Activated CD8-positive, alpha-beta T cell treated with anti-CD3 and anti-CD28 coated beads, Interleukin-2, amount 10 ng/mL, durations not matched to agents 7 days and 5 days (primary cell): ENCODE measurements at places on chromosomes 4 and X.

- DNase-seq, result no peak
Measured at GRCh38 chr4:7441201-7441600, 6.5 kb upstream of the PSAPL1 start.

DNA sequence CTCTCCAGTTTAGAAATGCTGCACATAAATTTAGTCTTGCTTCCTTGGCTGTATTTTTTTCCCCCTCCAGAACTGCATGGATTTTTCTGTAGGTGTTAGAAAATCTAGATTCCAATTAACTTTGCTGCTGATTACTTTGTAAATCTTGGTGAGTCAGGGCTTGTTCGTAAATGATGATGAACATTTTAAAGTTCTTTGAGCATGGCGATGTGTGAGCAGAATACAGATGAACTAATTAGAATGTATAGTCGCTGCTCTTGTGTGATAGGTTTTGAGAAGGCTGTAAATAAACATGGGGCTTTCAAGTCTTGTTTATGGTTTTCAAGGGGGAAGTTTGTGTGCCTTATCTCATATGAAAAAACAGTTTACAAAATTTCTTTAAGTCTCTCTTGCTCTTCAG, 23.3 kb downstream of the LIMCH1 start:
- no peak for DNase-seq

- DNase-seq, result no peak
Measured at GRCh38 chrX:43314525-43314924, 341.6 kb upstream of the MAOA start.

GRCh38 chr4:158895797-158896576, 127.2 kb downstream of the FNIP2 start:
- no peak for DNase-seq

DNA sequence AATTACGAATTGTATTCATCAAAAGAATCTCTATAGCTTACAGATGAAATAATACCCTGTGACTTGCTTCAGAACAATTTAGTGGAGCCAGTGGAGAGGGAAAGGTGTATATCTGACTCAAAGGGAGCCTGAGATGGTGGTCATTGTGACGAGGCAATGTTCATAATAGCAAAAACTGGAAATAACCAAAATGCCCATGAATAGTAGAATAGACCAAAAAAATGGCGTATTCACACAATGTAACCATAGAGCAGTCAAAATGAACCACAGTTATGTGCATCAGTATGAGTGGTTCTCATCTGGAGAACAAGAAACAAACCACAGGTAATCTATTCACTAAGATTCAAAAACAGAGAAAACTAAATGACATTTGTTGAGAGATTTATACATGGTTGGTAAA, 125.3 kb upstream of the CLNK start:
- no peak for DNase-seq

GRCh38 chr4:72661830-72662229, 92.8 kb upstream of the ADAMTS3 start:
- DNase-seq, result no peak

DNA sequence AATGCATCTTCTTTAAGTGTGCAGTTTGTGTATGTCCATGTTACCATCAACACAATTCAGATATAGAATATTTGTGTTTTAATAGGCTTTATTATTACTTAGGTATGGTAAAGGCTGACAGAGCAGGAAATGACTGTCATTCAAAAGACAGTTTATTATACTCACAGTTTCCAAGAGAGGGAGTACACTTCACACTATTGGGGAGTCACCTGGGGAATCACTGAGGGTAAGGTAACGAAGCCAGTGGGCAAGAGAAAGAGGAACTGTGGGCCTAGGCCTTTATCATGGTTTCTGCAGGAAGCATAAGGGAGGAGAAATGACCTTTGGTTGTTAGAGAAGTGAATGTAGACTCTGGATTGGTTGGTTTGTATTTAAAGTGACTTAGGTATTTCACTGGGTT, 235.1 kb upstream of the HCCS start:
- no peak for DNase-seq

DNA sequence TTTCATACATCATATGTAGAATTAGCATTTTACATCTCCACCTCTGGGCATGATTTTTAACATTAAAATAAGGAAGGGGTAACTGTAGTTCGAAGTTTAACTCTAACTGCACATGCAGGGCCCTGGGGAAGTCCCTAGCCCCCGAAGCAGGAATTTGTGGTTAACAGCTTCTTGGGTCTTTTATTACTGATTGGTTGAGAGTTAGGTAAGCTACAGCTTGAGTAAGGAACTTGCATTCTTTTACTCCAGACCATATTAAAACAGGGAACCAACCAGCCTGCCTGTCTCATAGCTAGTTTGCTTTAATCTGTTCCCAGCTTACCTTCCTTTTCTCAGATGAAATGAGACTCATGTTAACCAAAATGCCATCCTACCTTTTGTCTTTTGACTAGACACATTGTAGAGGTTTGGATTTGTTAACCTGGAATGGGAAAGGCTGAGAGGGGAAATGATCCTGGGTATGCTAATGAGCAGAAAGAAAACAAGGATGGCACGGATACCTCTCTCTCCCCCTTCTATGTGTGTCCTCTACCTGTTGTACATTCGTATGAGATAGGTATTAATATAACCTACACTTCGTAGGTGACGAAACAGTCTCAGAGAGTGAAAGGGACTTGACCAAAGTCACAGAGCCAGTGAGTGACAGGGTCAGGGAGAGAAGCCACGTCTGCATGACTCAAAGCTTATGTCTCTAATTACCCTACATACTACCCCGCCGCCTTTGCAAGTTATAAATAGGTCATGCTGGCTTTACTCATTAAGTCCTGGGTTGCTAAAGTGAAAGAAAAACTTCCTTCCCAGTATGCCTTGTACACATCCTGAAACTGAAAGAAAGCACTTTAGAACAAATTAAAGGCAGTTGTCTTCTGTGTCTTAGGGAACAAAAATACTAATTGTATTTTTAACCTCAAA, 119.5 kb upstream of the AFF2 start:
- peak; percentile 58 for DNase-seq
